Ascending aorta (tissue), 2 donors: ENCODE measurements at places on chromosomes 7 and 10. TPM values are rescaled to one million over a fixed set of nuclear protein-coding genes. Genes with fewer than 3 reads are reported as not detected.
A peak's percentile ranks its signal among the peaks of the same experiment; 100 is the strongest.

DNA sequence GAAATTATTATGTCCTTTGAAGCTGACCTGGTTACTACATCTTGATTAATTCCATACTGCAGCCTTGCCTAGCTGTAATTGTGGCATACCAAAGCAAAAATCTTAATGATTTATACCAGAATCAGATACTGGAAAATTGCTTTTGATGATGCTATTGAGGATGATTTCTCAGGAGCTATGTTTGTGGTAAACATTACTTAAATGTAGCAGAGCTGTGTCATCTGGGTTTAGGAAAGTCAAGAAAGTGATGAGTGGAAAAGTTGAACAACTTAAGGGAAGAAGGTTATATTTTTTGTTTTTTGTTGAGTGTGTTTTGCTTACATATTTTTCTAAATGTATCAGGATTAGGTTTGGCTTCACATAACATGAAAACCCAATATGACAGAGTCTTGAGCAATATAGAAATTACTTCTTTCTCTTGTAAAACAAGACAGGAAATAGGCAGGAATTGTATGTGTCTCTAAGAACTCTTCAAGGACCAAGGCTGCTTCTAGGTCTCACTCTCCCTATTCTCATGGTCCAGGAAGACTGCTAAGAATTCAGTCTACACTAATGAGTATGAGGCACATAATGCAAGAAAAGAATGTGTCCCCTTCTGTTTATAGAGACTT is 87.6 kb upstream of the MTPN start:
- no peaks in the 10 kb centered on the region for H3K36me3 ChIP-seq
- H3K27me3 ChIP-seq = no peaks in the 10 kb centered on the region
- no peaks in the 10 kb centered on the region for H3K4me1 ChIP-seq

GRCh38 chr10:34506786-34507185 is 308.3 kb downstream of the PARD3 start:
- no peaks in the 10 kb centered on the region for H3K27me3 ChIP-seq
- no peaks in the 10 kb centered on the region for H3K4me1 ChIP-seq
- H3K4me3 ChIP-seq = no peak overlapping the region
- DNase-seq = no peak

DNA sequence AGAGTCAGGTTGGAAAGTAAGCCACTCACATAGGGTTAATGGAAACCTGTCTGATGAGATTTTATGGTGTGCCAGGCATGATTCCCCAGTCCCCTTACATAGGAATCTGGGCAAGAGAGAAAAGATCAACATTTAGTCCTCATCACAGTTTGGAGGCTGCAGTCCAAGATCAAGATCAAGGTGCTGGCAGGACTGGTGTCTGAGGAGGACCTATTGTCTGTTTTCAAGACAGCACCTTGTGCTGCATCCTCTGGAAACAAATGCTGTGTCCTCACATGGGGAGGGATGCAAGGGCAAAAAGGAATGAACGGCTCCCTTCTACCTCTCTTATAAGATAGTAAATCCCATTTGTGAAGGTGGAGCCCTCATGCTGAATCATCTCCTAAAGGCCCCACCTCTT is 244.8 kb upstream of the GALNT17 start:
- no peak for DNase-seq
- H3K4me3 ChIP-seq = no peak overlapping the region
- H3K27ac ChIP-seq = no peak overlapping the region
- H3K27me3 ChIP-seq = no peaks in the 10 kb centered on the region
- H3K4me1 ChIP-seq = no peaks in the 10 kb centered on the region
- no peaks in the 10 kb centered on the region for H3K36me3 ChIP-seq

DNA sequence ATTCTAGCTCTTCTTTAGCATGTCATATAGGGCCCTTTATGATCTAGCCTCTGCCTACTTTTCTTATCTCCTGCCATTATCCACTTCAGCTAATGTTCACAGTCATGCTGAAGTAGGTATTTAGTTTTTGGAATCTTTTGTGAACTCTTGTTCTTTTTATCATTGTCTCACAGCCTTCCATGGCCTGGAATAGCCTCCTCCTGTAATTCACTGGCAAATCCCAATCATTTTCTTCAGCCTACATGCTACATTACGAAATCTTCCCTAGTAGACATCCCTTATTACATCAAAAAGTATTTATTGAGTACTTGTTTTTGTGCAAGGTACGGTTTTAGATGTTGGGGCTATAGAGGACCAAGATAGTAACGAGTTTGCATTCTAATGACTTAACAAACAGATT is 3.4 kb upstream of the KIF20B start:
- peaks cover 2% of the 10 kb centered on the region for H3K4me1 ChIP-seq
- H3K27me3 ChIP-seq = no peaks in the 10 kb centered on the region
- no peaks in the 10 kb centered on the region for H3K36me3 ChIP-seq
- H3K4me3 ChIP-seq = no peak overlapping the region
- no peak for DNase-seq

- no peaks in the 10 kb centered on the region for H3K27me3 ChIP-seq
- no peak for DNase-seq
- H3K4me3 ChIP-seq = no peak overlapping the region
- H3K27ac ChIP-seq = no peak overlapping the region
- no peaks in the 10 kb centered on the region for H3K36me3 ChIP-seq
Observed at GRCh38 chr7:155931396-155932085, 119.3 kb upstream of the SHH start.

GRCh38 chr10:79243181-79244067 is 103.8 kb upstream of the PPIF start:
- no peak for DNase-seq
- H3K27me3 ChIP-seq = no peaks in the 10 kb centered on the region
- H3K4me1 ChIP-seq = peaks cover 35% of the 10 kb centered on the region
- H3K27ac ChIP-seq = peak overlapping the region; percentile 99

DNA sequence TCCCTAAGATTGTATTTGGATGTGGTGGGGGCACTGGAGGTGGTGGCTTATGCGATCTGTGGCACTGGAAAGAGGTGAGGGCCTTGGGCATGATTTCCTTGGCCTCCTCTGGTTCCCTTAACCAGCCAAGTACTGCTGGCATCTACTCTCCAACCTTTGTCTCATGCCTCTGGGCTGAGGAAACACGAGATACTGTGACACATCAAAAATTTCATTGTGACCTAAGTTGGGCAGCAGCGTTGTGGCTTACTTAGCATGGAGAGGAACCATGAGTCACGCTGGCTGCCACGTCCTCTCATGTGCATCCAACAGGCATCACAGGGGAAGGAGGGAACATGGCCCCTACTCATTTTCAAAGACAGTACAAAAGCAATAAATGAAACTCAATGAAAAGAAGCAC is 29.7 kb upstream of the GSDME start:
- H3K4me1 ChIP-seq = no peaks in the 10 kb centered on the region
- no peak overlapping the region for H3K27ac ChIP-seq
- no peaks in the 10 kb centered on the region for H3K36me3 ChIP-seq
- peak; percentile 49 for DNase-seq

DNA sequence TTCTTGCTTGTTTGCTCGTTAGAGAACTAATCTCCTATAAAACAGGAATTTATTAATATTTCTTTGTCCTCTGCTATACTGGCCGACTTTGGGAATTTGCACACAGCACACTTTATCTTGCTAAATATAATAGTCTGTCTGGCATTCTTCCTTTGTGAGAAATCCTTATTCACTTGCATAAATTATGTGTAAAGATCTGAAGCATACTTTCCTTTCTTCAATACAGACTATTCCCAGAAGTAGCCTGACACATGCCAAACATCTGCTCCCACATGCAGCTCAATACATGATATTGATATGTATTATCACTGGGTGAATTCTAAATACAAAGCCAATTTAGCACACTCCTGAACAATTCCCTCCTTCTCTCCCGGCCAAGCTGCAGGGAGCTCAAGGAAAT is 273.9 kb downstream of the GRM8 start:
- H3K36me3 ChIP-seq = no peaks in the 10 kb centered on the region
- H3K4me3 ChIP-seq = no peak overlapping the region
- H3K4me1 ChIP-seq = no peaks in the 10 kb centered on the region

- H3K4me3 ChIP-seq = no peak overlapping the region
- H3K4me1 ChIP-seq = no peaks in the 10 kb centered on the region
- no peak overlapping the region for H3K27ac ChIP-seq
- no peaks in the 10 kb centered on the region for H3K27me3 ChIP-seq
- peaks cover 4% of the 10 kb centered on the region for H3K36me3 ChIP-seq
- no peak for DNase-seq
Observed at GRCh38 chr10:71281646-71282322, 37.3 kb upstream of the SLC29A3 start.

GRCh38 chr10:49083261-49083660 is 32.1 kb downstream of the VSTM4 start:
- peak overlapping the region; percentile 75 for H3K27ac ChIP-seq
- H3K4me1 ChIP-seq = peaks cover 45% of the 10 kb centered on the region
- H3K27me3 ChIP-seq = no peaks in the 10 kb centered on the region
- H3K4me3 ChIP-seq = no peak overlapping the region
- H3K36me3 ChIP-seq = no peaks in the 10 kb centered on the region

DNA sequence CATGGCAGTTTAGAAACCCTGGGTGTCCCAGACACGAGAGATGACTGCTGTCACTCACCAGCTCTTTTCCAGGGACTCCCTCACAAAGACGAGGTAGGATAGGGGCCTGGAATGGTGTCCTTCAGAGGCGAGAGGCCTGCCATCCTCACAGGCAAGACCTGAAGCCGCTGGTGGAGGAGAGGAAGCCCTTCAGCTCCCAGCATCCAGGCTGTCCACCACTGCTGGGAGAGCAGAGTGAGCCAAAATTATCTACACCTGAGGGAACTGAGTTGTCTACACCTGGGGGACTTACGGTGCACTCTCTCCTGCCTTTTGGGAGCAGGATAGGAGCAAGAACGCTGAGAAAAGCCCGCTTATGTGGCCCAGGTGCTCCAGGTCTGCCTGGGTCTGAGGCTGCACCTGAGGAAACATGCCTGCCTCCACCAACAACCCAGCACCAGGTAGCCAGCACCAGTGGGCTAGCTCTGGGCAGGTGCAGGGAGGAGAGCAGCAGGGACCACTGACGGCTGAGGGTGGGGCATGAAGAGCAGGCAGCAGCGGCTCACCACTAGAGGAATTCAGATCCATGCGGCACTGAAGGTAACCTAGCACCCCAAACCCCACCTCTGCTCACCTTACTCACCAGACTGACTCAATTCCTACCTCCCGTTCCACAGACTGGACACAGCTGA is 357.2 kb downstream of the SH2D4B start:
- no peaks in the 10 kb centered on the region for H3K4me1 ChIP-seq
- no peaks in the 10 kb centered on the region for H3K27me3 ChIP-seq
- no peak overlapping the region for H3K4me3 ChIP-seq
- H3K36me3 ChIP-seq = no peaks in the 10 kb centered on the region
- H3K27ac ChIP-seq = no peak overlapping the region

DNA sequence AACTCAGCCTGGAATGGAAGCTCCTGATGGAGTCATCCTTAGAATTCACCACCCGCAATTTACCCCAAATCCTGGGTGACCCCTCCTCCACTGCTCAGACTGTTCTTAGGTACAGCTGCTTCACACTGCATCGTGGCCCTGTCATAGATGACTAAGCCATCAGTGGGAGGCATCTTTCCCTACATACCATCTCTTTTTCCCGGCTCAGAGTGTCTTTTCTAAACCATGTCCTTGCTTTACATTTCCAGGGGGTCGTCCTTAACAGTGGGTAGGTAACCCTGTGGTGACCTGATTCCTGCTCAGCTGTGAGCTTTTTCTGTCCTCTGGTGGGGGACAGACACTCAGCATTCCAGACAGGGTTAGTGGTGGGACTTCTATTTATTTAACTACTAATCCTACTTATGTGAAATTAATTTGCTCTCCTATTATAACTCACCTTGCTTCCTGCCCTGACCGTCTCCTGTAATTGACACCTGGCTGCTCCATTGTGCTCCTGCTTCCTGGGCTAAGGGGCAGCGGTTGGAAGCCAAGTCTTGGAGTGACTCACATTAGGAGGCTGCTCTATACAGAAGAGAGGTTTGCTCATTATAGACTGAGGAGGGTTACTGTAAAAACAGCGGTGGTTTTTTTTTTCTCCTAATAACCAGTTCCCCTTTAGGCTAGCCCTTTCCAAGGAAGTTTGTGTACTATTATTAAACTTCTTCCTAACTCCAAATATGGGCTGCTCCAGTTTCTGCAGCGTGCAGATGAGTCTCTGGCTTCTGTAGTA is 40.6 kb downstream of the PYROXD2 start:
- H3K27me3 ChIP-seq = no peaks in the 10 kb centered on the region
- no peak for DNase-seq
- no peak overlapping the region for H3K4me3 ChIP-seq
- H3K27ac ChIP-seq = no peak overlapping the region

The RBM28 gene
- total RNA-seq = 23.8 TPM

The MEIG1 gene
- total RNA-seq = not detected

The CPA1 gene
- not detected for total RNA-seq

The OPN4 gene
- not detected for total RNA-seq

The DEPP1 gene
- 309 TPM for total RNA-seq

The MYO1G gene
- 5.9 TPM for total RNA-seq

The ADARB2 gene
- not detected for total RNA-seq
